ENCODE measurements at places on chromosomes 7 and 10.
A peak's percentile ranks its signal among the peaks of the same experiment; 100 is the strongest.

GRCh38 chr10:19111501-19112267 is 63.1 kb downstream of the MALRD1 start:
- no peak for DNase-seq

GRCh38 chr10:22319980-22320558 is 830 bp upstream of the BMI1 start:
- DNase-seq = peak; percentile 48

DNA sequence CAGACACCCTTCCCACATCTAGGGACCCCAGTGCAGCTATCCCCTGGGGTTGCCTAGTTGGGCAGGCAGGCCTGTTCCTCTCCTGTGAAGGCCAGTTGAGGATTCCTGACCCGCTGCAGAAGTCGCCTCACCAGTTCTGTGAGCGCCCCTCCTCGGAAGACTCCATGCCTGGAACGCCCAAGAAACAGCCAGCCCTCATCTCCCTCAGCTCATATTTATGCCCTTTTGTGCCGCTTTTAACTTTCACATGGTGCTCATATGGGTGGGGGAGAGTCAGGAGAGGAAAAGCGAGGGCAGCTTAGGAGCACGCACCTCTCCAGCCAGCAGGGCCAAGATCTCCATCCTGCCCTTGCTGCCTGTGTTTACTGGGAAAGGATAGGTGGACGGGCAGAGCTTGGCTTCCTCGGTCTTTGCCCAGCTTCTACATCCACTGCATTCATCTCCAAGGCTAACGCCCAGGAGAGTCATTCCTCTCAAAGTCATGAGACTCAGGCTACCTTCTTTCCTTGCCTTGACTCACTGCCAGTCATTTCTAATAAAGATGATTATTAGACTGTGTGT is 286.6 kb downstream of the USP6NL start:
- no peak for DNase-seq

- no peak for DNase-seq
Measured at GRCh38 chr7:108004220-108005142, 1.5 kb upstream of the LAMB1 start.

DNA sequence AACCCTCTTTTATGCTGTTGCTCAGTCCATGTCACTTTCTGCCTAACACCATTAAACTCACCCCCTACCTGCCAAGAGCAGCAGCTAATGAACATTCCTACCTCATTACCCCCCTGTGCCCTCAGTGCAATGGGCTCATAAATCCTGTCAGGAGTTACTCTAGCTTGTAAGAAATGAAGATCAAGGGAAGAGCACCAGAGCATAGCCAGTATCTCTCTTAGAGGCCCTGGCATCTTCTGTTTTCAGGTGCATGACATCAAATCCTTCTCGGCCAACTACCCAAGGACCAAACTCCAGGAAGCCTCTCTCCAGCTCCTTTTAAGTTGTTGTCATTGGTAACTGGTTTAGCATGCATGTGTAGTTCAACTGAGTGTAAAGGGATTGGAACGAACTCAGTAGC is 75.1 kb downstream of the FOXI2 start:
- no peak for DNase-seq

DNA sequence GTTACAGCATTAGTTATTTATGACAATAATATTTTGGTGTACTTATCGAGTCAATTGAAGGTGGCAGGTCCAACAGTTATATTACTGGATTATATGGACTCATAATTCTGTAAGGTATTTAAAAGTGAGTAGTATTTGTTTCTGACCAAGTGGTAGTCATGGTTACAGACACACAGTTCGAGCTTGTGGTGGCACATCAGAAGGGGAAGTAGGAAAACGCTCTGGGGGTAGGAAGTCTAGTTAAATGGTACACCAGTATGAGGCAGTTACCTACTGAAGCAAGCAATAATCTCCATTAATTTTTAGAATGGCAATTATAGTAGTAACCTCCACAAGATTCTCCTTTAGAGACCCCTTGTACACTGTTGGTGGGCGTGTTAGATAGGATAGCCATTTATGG is 541.2 kb downstream of the ETV1 start:
- no peak for DNase-seq

- DNase-seq = no peak
Measured at GRCh38 chr7:9407816-9408215, 974.4 kb downstream of the NXPH1 start.

GRCh38 chr10:127146661-127147060 is 49.7 kb downstream of the INSYN2A start:
- DNase-seq = no peak

DNA sequence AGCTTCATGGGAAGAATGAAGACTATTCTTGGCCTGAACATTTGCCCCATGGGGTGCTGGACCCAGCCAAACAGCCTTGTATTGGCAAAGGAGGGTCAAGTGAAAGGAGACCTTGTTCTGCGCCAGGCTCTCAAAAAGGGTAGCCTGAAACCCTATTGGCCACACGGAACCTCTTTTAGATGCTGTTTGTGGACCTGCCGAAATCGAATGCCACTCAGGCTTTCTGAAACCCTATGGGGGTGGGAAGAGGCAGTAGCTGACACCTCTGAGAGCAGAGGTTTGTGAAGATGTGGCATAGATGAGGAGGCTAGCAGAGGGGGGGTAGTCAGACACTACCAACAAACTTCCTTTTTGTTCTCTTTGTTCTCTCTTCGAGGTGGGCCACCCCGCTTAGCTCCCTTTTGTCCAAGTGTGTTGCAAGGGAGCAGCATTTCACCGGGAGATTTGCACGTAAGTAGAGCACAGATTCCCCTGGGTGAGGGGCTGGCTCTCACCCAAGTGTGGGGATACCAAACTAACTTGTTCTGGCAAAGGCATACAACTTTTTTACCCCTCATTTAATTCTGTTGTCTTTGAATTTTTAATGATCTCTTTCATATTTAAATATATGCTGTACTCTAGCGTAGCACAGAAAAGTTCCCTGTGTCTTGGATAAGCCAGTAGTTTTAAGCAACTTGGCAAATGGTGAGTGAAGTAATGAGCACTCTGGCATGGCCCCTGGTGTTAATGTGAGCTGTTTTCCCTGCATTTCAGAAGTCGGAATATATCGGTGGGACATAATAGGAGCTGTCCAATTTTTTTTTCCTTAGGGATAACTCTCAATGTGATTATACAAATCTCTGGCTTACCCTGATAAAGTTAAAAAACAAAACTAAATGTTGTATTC is 107.7 kb downstream of the SEPTIN7 start:
- DNase-seq = no peak

GRCh38 chr10:49738616-49739360 is 23.3 kb downstream of the OGDHL start:
- DNase-seq = no peak

GRCh38 chr7:7433811-7434210 is 101.9 kb downstream of the COL28A1 start:
- DNase-seq = no peak

- DNase-seq = no peak
Measured at GRCh38 chr10:122553341-122553740, 7.2 kb upstream of the DMBT1 start.

- DNase-seq = no peak
Measured at GRCh38 chr10:73763343-73763742, 18.5 kb upstream of the CHCHD1 start.

DNA sequence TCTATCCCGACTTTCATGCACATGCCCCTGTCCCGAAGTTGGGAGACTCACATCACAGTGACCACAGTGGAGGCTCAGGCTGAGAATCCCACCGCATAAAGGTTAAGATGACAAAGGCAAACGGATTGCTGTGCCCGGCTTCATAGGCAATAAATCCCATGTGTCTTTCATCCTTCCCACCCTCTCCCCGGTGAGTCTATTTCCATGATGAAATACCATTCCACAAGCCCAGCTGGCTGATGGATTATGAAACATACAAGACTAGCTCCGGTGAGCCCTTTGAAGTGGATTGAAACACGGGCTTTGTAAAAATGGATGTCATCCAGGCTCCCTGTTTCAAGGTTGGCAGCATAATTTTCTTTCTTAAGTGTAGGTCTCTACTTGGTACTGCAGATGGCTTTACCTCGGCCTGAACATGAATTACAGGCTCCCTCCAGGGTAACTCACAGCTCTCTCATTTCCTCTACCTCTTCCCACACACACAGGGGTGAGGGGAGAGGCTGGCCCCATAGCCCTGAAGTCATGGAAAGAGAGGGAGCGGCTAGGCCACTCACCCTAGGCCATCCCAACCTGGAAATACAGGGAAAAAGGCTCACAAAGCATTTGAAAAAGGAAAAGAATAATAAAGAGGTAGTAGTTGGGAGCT is 92.0 kb upstream of the CALN1 start:
- no peak for DNase-seq

DNA sequence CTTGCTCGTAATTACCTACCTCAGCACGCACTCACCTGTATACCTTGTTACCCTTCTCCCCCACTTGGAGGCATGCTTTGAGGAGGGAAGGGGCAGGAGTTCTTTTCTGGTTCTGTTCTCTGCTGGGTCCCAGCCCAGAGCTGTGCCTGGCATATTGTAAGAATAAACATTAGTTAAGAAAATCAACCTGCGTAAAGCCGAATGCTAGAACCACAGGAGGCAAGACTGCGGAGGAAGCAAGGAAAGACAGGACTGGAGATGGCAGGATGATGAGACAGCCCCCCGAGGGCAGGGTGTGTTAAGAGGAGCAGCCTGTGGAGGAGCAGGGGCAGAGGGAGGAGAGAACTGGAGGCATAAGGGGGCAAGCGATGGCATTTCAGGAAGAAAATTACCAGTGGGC is 9.5 kb downstream of the C10orf53 start:
- no peak for DNase-seq

GRCh38 chr7:3043544-3044371 is at the start of gene CARD11:
CARD11 (minus strand) TSS chr7:3043867; CDS start chr7:2958506, 85,361 bp downstream.
- DNase-seq = no peak

DNA sequence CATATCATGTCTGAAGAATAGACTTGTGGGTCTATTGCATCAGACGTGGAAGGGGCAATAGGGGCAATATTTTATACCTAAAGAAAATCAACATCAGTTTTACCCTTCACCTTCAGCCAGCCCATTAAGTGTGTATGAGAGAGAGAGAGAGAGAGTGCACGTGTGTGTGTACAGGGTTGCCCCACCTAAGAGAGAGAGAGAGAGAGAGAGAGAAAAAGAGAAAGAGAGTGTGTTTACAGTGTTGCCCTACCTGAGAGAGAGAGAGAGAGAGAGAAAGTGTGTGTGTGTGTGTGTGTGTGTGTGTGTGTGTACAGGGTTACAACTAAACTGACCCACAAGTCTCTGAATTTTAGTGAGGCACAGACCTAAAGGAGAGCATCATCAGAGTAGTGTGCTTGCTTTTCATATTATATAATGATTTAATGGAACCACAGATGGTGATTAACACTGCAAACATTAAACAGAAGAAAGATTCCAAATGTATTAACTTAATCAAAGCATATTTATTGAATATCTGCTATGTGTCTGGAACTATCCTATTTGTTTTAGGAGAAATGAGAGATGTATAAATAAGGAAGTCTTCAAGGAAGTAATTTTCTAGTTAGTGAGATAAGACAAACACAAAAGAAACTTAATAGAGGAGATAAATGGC is 66.8 kb downstream of the CD36 start:
- DNase-seq = no peak

DNA sequence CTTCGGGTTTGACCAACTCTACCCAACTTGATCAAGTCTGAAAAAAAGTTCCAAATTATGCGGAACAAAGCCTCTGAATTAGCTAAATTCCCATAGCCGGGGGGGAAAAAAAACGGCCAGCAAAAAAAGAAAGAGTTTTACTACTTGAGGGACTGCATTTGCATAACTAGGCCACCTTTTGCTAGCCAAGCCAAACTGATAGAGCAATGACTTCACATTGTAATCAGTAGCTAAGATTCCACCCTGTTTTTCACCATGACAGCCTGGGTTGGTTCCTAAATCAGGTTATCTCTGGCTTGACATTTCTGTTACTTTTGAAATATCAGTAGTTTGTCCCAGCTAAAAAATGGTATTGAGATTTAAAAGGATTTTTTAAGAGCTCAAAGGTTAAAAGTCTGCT is 31.4 kb upstream of the CREB3L2 start:
- no peak for DNase-seq

GRCh38 chr7:100875356-100875751 is 451 bp downstream of the SRRT start:
- DNase-seq = no peak

- DNase-seq = no peak
Measured at GRCh38 chr10:74837743-74838142, 11.3 kb downstream of the KAT6B start.

- DNase-seq = no peak
Measured at GRCh38 chr10:133442967-133443924, 10.5 kb upstream of the SCART1 start.

DNA sequence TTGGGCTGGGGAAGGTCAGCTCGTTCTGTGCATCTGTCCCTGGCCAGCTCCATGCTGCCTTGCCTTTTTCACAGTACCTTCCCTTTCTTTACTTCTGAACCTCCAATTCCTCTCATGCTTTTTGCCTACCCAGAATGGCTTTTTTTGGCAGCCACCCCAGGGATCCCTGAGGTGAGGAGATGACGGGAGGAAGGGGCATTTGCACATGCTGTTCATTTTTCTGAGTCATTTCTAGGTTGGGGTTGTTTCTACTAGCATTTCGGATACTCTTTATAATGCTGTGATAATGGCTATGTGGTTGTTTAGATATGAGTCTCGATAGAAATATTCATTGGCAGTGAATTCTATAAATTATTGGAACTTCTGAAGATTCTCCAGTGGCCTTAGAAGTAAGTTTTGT is 415.1 kb upstream of the FZD8 start:
- no peak for DNase-seq

GRCh38 chr10:102398172-102399020 is 2.9 kb downstream of the NFKB2 start:
- no peak for DNase-seq

GRCh38 chr7:82605247-82605864 is 161.8 kb upstream of the CACNA2D1 start:
- peak; percentile 72 for DNase-seq

DNA sequence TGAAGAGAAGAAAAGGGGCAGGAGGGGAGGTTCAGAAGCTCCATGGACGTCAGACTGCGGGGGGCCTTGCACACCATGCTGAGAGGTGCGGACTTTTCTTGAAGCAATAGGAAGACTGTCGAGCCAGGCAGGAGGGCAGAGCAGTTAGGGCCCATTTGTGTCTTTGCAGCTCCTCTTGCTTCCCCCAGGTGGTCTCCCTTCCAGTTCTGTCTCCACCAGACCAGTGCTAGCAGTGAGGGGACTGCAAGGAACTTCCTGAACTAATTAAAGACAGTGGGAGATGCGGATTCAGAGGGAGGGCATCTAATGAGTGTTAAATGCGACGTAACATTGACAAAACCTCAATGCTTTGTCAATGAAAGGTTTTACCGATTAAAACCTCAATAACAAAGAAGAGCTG is 225.4 kb downstream of the USP6NL start:
- no peak for DNase-seq

DNA sequence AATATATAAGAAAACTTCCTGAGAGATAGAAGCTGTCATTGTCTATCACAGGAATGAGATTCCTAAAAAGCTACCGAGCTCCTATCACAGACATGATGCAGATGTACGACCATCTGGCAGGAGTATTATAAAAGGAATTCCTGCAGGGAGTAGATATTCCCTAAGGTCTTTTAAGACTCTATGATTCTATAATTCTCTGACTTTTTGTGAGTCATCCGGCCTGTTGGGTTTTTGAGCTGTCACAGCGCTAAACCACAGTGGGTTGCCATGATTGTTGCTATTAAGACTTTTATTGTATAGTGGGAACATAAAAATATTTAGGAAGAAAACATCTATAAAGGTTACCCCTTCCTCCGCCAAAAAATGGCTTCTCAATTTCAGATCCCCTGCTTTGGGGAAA is 223.4 kb downstream of the BMPER start:
- DNase-seq = no peak

- no peak for DNase-seq
Measured at GRCh38 chr7:83162402-83163256, at the start of gene PCLO. PCLO (minus strand) TSS chr7:83162884; CDS start chr7:83162592, 292 bp downstream.
